HT-29 (cell line): ENCODE measurements at places on chromosomes 12 and 14.

DNA sequence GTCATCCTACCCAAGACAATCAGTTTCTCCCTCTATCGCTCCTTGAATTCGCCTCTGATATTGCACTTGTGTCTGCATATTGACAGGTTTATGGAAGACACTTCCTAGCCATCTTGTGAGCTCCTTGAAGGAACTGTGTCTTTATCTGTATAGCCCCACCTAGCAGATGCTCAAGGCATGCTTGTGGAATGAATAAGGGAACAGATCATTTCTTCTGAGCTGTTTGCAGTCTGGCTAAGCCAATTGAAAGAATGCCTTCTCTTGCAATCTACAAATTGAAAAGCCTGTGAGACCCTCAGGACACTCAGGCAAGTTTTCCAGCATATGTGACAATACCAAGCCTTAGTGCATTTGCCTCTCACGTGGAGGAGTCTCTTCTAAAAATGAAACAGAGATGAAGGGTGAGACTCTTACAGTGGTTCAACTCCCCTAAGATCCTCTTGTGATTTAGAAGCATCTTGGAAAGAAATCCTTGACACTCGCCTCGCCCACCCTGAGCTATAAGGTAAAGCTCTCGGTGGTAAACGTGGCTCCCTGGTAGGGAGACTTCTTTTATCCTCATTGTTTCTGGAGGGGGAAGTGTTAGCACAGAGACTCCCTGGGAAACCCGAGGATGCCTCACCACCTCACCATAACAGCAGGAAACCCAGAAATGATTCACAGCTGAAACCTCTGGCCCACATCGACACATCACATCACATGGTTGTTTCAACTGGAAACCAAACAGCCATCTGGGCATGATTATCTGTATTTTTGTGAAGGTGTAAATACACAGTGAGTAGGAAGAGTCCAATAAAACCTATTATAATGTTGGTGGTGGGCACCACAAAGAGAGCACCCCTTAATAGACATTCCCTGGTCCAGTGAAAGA is 112.3 kb upstream of the BCL2L14 start:
- peak; percentile 77 for DNase-seq

DNA sequence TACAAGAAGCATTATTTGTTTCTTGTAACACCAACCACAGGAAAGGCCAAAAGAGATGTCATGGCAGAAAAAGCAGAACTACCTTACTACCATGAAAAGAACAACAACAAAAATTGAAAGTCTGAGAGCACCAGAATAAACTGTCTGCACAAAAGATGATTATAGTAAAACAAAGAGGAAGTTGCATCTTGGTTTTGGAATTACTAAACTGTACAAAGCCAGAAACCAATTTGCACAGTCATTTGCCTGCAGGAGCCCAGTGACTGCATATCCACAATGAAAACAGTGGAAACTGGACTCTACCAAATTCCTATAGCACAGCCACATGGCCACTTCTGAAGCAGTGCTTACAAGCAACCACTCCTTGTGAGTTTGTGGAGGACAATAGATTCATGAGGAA is 276.2 kb downstream of the SSPN start:
- DNase-seq: no peak

GRCh38 chr14:50528000-50528399 is 4.4 kb downstream of the MAP4K5 start:
- DNase-seq: no peak

- no peak for DNase-seq
Observed at GRCh38 chr14:90715993-90716392, 100.2 kb downstream of the TTC7B start.

DNA sequence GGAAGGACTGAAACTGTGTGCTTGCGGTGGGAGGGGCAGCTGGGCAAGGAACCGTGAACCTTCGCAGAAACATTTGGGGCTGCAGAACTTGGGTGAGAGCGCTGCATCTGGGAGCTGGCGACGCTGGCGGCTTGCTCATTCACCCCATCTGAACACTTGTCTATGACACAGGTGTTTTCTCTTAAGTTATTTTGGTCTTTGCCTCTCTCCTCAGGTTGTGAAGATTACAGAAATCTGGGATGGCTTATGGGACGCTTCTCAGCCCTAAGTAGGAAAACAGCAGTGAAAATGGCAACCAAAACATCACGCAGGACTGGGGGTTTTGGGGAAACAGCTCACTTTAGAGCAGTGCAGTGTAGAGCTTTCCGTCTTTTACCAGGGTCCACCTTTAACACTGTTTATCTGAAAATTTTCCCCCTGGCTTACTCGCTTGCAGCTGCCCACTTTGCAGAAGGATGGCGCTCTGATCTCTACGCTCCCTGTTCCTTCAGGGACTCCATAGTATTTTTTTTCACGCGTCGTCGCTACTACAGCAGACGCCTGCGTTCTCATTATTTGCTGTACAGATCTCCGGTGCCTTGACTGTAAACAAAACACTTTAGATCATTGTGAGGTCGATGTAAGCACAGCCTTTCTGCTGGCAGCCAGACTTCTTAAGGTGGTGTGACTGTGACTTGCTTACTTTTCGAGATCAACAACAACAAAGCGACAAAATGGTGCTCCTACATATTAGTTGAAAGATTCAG is 2.7 kb upstream of the CDKN1B start:
- DNase-seq: peak; percentile 69

DNA sequence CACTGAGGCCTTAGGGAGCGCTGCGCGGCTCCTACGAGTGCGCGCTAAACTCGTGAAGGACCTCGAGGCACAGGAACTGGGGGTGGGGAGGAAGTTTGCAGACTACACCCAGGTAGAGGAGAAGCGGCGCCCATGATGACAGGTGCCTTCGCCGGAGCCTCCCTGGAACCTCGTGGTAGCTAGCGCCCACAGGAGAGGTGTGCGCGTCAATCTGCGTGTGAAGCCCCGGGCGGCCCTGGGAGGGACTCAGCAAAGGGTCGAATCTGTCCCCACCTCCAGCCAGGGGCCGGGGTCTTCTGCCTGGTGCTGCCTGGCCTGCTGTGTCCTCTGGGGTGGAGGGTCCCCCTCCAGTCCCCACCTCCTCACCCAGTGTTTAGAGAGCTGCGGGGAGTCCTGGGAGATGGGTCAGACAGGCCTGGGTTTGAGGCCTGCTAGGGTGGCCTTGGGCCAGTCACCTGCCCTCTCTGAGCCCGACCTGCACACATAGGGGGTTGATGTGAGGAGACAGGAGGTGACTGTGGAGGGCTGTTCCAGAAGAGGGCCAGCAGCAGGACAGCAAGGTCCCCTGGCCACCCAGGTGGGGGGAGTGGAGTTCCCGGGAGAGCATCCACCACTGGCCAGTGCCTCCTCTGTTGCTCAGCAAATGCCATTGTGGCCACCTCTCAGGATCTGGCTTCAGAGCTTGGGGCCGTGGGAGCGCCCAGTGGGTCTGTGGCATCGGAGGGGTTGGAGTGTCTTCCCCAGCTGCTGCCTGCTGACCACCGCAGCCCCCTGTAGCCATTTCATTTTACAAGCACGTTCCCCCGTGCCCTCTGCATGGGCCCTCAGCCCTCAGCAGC is 20.2 kb upstream of the KIF26A start:
- DNase-seq: no peak

- DNase-seq: no peak
Observed at GRCh38 chr14:93970965-93971634, 5.3 kb downstream of the ASB2 start.

DNA sequence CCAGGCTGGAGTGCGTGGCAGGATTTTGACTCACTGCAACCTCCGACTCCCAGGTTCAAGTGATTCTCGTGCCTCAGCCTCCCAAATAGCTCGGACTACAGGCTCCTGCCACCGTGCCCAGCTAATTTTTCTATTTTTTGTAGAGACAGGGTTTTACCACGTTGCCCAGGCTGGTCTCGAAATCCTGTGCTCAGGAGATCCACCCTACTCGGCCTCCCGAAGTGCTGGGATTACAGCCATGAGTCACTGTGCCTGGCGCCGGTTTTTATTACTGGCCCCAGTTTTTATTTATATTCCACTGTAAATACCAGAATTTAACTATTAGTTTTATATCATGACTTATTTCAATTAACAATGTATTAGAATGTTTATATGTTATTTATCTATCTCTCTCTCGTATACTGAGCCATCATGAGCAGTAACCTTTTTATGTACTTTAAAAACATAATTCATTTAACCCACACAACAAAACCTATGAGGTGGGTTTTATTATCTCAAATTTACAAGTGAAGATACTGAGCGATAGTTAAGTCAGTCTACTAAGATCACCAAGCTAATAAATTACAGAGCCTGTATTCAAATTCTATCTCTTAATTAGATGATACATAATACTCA is 47.8 kb downstream of the HECTD1 start:
- no peak for DNase-seq

DNA sequence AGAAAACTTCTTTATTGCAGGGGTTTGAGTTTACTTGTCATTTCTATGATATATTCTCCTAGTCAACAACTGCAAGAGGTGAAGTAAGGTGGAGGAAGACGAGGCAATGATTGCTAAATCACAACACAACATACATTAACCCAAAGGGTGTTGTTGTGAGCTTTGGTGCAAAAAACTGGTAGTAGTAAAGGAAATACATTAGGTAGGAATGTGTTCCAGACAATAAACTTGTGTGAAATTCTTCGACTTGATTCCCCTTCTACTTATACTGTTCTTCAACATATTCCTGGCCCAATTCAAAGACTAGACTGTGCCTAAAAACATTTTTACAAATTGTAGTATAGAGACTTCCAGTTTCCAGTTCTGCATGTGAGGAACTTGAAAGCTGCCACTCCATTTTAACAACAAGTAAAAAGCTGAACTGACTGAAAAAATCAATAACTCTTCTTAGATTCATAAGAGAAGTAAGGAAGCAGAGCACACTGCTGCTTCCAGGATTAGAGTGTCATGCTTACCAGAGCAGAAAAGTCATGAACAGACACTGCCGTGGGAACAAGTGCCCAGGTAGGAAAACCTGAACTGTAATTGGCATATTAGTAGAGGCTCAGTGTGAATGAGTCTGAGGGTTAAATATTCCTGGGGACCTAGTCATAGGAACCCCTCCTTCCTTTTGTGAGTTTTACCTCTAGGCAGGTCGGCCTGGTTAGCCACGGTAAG is 22.2 kb downstream of the COX8C start:
- DNase-seq: no peak

DNA sequence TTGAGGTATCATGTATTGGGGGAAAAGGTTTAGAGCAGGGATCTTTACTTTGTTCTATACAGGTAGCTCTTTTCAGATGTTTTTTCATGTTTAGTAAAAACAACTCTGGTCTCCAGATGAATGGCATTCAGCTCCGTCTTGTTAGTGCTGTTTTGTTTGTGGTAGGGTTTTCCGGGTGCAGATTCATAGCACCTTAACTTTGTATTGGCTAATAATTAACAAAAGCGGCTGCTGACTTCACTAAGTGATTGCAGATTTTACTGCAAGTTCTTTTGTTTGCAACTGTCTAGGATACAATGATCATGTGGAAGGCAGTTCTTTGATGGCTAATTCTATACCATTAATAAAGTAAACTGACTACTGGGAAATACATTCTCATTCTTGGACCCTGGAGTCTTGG is 32.2 kb upstream of the BHLHE41 start:
- peak; percentile 85 for DNase-seq

DNA sequence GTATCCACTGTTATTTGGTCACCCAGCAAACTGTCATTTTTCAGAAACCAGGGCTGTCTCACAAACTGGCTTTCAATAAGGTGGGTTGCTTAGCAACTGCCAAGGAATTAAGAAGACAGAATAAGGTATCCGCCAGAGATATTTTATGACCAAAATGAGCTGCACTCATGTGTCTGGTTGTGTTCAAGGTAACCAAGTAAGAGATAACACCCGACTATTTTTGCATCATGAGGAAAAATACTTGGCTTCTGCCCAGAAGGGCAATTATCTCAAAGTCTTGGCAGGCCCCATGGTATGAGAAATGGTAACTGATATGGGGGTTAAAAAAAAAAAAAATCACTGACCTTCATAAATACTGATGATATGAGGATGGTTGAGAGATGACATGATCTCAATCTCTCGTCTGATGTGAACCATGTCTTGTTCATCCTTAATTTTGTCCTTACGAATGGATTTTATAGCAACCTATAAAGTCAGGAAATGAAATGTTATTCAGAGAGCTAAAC is 32.6 kb downstream of the NUAK1 start:
- DNase-seq: no peak

GRCh38 chr14:20580242-20580641 is 7.6 kb downstream of the RNASE11 start:
- no peak for DNase-seq

DNA sequence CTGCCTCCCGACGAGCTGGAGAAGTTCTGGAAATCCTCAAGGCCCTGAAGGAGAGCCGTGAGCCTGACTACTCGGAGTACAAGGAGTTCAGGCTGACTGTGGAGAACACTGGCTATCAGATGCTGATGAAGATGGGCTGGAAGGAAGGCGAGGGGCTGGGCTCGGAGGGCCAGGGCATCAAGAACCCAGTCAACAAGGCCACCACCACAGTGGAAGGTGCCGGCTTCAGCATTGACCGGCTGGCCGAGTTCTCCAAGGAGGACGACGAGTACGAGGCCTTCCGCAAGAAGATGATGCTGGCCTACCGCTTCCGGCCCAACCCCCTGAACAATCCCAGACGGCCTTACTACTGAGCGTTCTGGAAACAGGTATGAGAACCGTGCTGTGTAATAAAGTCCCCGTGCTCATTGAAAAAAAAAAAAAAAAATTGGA is 366.1 kb upstream of the ATXN7L3B start:
- no peak for DNase-seq

DNA sequence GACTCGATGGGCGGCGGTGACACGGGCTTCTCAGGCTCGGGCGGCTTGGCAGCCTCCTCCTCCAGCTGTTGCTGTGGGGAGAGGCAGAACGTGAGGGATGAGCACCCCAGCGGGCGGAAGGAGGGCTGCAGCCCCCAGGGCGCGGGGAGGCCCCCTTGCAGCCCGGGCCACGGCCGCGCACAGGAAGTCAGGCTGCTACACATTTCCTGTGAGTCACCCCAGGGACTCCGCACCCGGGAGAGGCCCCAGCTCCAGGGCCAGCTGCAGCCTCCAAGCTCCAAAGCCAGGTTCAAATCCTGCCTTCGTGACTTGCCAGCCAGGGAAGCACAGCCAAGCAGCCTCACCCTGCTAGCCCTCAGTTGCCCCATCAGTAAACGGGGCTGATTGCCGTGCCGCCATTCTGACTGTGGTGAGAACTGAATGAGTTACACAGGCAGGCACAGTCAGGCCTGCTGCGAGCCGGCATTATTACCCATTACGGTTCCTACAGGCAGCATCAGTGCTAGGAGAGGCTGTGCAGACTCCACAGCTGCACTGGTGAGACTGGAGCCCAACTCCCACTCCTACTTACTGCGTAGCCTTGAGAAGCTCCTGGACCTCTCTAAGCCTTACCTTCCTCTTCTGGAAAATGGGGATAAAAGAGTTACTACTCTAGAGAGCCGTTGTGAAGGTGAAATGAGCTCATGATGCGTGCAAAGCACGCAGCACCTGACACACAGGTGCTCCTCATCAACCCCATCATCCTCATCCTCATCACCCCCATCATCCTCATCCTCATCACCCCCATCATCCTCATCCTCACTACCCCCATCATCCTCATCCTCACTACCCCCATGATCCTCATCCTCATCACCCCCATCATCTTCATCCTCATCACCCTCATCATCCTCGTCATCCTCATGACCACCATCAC is 100.9 kb downstream of the NCOR2 start:
- no peak for DNase-seq

- no peak for DNase-seq
Observed at GRCh38 chr14:100048786-100049185, 16.4 kb upstream of the EVL start.

GRCh38 chr14:100982762-100983161 is 79.2 kb upstream of the RTL1 start:
- DNase-seq: no peak
